ENCODE measurements at places on chromosomes 4 and X.

DNA sequence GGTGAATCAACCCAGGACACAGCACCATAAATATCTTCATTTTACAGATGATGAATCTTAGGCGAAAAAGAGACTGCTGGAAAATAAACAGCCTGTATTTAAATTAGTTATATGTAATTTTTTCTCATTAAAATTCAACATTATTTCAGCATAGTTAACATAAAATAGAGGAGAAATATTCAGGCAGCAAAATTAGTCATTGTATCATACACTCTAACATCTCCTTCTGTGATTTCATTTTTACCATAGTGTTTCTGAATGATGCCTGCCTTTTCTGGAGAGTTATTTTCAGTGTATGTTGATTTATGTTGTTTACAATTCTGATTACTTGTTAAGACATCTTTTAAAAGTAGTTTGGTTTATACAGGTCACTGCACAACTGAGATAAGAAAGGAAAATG is 82.3 kb upstream of the KCNIP4 start:
- DNase-seq, result no peak

GRCh38 chr4:75344915-75345314 is 169.3 kb downstream of the RCHY1 start:
- no peak for DNase-seq

DNA sequence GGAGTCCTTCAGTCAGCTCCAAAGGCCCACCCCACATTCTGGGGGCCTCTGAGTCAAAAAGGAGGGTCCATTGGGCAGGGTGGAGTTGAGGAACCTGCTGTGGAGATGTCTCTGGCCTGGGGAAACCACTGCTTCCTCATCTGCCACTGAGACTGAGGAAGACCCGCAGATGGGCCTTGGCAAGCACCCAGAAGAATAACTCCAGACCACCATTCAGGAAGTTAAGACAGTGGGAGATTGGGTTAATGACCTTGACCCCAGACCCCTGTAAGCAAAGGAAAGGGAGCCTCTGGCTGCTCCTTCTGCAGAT is 8.1 kb upstream of the HSD17B10 start:
- DNase-seq, result no peak

GRCh38 chrX:110086916-110087484 is 84.1 kb downstream of the TMEM164 start:
- peak; percentile 77 for DNase-seq

DNA sequence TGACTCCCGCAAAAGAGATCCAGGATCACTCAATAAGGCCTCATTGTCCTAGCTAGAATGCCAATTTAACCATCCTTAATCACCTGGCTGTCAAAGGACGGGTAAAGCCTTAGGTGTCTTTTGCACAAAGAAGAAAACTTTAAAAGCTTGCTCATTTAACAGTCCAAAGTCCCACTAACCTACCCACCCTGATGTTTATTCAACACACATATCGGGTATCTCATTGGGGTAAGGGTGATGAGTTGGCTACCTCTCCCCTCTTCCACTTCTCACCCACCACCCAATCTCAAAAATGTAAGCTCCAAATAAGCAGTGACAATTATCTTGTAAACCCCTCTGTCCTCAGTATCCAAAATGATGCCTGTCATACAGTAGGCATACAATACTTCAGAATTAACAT is 988 bp upstream of the SRD5A3 start:
- no peak for DNase-seq

DNA sequence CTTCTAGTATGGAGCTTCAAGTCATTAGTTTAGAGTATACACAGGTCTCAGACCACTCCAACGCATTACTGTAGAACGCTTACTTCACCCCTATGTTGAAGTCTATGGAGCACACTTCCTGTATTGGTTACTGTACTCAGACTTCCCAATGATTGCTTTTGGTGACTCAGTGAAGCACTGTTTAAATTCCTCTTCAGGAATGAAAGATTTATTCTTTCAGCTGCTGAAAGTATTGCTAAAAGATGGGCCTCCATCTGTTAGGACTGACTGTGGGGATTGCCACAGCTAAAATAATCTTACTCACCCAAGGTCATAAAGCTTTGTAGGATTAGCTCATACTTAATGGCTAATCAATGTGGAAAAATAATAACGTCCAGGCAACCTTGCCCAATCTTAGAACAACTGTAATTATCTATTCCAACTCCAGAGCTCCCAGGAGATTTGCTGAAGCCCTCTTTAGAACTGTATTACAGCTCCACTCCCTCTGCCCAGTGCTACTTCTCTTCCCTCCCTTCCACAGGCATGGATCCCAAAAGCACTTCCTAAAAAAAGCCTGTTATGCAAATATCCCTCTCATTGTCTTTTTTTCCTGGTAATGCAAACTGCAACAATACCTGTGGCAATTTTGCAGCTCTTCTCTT is 281.9 kb upstream of the HS3ST1 start:
- peak; percentile 85 for DNase-seq

DNA sequence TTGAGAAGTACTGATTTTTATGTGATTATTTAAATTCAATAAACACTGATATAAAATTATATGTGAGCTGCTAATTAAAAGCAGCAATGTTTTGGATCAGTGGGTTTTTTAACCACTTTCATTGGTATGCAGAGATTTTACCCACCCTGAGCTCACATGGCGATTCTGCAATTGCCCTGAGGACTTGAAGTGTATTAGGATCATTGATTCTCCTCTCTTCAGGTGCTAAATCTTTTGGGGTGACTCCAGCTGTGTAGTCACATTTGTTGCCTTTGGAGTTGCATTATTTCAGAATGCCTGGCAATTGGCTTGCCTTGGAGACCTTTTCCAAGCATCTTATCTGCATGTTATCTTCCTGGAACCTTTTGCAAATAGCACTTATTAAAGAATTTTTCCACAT is 51.3 kb downstream of the UGT8 start:
- DNase-seq, result no peak

All from epithelial cell of proximal tubule (primary cell).